ENCODE measurements at places on chromosomes 1 and 21.

DNA sequence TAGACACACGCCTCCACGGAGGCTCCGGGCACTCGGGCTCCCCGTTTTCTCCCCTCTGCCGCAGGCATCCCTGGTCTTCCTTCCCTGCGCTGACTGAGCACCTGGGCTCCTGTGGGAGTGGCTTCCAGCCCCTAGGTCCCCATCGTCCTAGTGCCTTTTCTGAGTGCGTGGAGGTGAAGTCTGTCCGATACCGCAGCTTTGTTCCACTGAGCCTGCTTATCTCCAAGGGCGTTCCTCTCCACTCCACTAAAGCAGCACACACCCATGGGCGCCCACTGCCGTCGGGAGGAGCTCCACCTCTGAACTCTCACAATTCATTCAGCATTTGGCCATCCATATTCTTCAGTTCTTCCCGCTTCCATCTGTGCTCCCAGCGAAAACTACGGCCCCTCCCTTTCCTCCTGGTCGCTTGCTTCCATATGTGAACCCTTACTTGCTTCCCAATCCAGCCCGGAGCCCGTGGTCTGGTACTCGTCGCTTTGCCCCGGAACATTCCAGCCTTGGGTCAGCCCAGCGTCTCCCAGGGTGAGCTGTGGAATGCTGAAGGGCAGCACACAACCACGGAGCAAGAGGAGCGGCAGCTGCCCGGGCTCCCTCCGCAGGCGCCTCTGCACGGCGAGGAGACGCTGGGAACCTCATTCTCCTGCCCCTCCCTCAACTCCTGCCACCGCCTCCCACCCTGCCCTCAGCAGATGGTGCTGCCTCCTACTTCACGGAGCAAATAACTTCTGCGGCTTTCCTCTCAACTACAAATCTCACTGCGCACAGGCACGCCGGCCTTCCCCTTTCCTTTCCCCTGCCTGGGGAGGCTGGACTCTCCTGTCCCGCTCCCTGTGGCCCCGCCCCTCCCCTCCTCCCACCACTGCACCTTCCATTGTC is 27.5 kb downstream of the ATP8B2 start:
- DNase-seq: no peak

- no peak for DNase-seq
Observed at GRCh38 chr1:210516697-210517459, 188.2 kb downstream of the HHAT start.

GRCh38 chr1:85406887-85407533 is 57.9 kb downstream of the DDAH1 start:
- DNase-seq: no peak

DNA sequence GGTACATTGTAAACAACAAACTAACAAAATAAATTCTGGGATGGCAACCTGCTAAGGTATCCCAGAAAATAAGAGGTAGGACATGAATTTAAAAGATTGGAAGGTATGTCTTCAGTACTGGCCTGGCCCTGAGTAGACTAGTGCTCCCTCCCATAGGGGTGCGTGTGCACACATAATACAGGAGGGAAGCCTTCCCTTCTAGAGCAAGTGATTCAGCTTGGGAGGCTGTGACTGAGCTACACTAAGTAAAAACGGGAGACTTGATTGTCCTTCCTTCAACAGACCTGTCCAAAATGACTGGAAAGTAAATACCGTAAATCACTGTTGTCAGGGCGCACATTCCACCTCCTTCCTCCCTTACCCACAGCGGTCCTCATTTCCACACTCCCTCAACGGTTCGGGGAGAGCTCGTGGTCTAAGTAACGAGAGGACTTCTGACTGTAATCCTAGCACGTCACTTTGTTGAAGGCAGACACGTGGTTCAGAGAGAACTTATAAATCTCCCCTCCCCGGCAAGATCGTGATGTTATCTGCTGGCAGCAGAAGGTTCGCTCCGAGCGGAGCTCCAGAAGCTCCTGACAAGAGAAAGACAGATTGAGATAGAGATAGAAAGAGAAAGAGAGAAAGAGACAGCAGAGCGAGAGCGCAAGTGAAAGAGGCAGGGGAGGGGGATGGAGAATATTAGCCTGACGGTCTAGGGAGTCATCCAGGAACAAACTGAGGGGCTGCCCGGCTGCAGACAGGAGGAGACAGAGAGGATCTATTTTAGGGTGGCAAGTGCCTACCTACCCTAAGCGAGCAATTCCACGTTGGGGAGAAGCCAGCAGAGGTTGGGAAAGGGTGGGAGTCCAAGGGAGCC is at the start of gene TGFB2:
TGFB2 (plus strand) TSS at position 523 of the 859 bp plus-strand sequence. CDS start 1,366 bp downstream, outside the sequence.
- no peak for DNase-seq

GRCh38 chr1:100708476-100709062 is 11.0 kb upstream of the VCAM1 start:
- DNase-seq: no peak

Measured in stimulated activated CD4-positive, alpha-beta T cell treated with anti-CD3 and anti-CD28 coated beads, TNF-alpha, amount 100 ng/mL, for 48 hours (primary cell).